ENCODE measurements at places on chromosomes 1 and 21.

DNA sequence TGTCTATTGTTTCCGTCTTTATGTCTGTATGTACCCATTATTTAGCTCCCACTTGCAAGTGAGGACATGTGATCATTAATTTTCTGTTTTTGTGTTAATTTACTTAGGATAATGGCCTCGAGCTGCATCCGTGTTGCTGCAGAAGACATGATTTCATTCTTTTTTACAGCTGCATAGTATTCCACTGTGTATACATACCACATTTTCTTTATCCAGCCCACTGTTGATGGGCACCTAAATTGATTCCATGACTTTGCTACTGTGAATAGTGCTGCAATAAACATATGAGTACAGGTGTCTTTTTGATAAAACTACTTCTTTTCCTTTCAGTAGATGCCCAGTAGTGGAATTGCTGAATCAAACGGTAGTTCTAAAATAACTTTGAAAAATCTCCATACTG lies 12.7 kb upstream of the SLAMF1 start:
- DNase-seq, result no peak

DNA sequence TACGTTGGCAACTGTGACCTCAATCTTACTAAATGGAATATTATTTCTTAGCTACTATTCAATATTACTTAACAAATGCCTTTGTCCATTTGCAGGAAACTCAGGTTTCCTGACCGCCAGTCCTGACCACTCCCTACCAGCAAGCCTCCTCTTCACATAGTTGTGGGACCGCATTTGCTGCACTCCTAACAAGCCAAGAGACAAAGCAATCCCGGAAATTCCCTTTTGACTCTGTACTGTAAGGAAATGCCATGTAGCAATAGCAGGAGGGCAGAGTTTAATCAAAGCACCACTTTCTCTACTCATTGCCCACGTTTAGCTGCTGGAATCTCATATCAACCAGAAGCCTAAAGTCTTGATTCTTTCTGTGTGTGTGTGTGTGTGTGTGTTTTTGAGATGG lies 28.1 kb upstream of the ACBD6 start:
- no peak for DNase-seq

GRCh38 chr1:85368073-85368770 lies 91.8 kb upstream of the BCL10 start:
- DNase-seq, result no peak

DNA sequence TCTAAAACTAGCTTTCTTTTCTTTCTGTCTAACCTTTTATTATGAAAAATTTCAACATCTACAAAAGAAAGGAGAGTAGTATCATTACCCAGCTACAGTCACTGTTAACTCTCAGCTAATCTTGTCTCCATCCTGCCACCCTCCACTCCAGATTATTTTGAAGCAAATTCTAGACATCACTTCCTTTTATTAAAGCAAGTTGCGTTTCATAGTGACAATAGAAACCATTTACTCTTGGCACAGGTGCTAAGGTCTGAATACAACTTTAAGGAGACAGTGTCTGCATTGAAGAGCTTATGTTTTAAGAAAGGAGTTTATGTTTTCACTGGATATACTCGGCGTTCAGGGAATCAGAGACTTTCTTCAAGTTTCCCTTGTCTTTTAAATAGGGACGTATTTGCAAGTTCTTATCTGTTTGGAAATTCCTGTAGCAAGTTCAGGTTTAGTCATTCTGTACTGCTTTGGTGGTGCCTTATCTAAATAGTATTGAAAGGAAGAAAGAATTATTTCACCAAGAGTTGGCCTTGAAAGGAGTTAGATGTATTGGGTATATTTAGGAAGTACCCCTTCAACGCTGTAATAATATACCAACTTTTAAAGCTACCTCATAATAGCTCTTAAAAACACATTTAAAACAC lies 42.7 kb downstream of the ITSN1 start:
- no peak for DNase-seq

Data from activated CD4-positive, alpha-beta memory T cell treated with anti-CD3 and anti-CD28 coated beads for 36 hours (primary cell).